ENCODE measurements at places on chromosomes 16 and 17.

DNA sequence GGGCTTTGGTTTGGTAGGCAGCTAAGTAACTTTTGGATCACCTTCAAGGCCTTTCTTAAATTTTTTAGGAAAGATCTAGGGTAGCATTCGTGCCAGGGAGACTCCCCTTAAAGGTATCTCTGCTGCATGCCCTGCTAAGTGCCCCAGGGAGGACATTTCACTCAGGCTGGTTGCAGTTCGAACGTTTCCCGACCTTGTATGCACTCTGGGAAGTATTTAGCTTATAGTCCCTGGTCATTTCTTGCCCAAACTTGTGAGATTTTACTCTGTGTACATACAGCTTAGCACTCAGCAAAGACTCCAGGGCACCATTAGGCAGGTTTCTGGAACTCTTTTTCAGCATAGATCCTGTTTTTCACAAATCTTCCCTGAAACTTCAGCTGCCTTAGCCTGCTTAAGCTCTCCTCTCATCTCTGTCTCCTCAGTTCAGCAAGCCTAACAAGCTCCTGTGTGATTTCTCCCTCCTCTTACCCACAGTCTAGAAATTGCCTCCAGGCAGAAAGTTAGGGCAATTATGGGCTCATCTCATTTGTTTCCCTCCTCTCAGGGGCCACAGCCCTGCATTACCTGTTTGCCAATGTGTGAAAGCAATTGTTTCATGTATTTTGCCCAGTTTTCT is 84.6 kb downstream of the MRTFB start:
- no peak for DNase-seq

GRCh38 chr17:51078009-51078592 is 42.6 kb downstream of the SPAG9 start:
- DNase-seq = no peak

DNA sequence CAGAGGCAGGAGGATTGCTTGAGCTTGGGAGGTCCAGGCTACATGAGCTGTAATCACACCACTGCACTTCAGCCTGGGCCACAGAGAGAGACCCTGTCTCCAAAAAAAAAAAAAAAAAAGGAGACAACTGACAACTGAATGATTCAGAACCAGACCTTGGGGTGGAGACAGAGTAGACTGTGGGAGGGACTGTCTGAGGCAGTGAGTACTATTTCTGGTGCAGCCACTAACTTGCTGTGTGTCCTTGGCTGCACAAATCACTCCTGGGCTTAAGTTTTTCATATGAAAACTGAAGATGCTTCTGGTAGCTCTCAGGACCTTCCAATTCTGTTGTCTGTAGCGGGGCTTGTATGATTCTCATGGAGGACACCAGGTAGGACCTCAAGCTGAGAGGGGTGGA is 5.8 kb downstream of the ASB16 start:
- no peak for DNase-seq

DNA sequence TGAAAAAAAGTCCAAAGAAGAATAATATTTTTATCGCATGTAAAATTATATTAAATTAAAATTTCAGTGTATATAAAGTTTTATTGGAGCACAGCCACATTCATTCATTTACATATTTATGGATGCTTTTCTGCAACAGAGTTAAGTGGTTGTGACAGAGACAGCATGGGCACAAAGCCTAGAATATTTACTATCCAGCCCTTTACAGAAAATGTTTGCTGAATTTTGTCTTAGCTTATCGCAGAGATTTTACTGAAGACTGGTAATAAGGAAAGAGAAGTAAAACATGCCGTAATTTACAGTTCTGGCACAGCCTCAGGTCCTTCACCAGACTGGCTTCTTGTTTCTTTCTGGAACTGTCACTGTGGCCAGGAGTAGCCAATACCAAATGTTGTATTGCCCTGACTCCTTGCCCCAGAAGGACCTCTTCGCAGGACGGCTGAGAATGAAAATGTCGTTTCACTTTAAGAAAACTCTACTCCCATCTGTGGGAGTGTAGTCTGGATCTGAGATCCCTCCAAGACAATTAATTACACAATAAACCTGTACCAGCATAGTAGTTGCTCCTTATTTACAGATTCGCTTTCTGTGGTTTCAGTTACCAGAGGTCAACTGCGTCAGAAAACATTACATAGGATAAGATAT is 94.9 kb upstream of the GOT2 start:
- DNase-seq = no peak

DNA sequence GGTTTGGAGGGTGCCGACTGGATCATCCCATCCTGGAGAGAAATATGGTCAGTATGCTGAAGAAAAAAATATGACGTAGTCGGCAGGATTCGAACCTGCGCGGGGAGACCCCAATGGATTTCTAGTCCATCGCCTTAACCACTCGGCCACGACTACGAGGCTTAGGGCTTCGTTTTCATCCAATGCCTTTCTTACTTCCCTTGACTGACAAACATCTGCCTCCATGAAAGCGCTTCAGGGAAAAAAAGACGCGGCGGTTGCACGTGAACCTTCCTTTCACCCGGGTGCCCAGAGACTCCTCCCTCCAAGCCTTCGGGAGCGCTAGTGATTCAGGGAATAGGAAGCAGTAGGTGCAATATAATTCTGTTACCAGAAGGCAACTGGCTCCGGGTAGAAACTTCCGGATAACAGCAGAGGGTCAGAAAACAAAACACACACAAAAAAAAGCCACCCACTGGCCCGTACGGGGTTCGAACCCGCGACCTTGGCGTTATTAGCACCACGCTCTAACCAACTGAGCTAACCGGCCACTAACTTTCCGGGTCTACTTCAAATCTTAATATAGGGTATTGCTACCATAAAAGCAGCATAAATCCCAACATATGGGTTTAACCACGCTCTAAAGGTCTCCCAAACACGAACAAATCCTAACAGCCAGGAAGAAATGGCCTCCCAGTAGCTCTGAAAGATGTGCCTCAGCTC is 16.3 kb upstream of the AURKB start:
- no peak for DNase-seq

- DNase-seq = no peak
Measured at GRCh38 chr16:25081702-25082101, 29.8 kb upstream of the LCMT1 start.

- DNase-seq = no peak
Measured at GRCh38 chr17:600576-601243, 113.9 kb downstream of the VPS53 start.

DNA sequence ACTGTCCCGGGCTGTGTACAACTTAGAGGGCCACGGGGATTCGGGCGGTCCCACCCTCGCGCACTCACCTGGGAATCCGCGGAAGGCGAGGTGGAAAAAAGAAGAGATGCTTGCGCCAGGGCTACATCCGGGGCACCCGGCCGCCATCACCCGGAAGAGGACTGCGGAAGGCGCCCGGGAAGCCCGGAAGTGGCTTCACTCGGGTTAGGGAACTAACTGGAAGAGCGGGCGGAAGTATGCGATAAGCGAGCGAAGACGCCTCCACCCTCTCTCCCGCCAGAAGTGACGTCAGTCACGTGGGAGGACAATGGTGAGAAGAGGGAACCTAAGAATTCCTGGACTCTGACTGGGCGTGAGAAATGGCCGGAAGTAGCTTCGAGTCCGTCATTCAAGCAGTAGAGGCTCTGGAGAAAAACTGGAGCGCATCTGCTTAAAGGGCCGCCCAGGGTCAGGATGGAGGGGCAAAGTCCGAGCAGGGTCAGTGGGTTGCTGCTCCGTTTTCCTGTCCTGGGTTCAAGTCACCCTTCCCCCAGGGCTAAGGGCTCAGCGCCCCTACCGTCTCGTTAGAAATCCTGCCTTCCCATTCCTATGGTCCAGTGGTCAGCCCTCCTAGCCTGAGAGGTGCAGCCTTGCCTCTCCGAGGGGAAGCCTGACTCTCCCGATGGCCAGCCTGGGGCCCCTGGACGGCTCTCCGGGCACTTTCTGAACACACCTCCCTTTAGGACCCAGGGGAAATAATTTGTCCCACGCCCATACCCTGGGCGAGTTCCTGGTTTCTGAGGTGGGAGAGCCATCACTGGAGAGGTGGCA is at the start of gene CD2BP2:
Gene CD2BP2 (minus strand): TSS at position 165 of the 810 bp plus-strand sequence. CDS start 627 bp downstream, outside the sequence.
- peak; percentile 99 for DNase-seq

DNA sequence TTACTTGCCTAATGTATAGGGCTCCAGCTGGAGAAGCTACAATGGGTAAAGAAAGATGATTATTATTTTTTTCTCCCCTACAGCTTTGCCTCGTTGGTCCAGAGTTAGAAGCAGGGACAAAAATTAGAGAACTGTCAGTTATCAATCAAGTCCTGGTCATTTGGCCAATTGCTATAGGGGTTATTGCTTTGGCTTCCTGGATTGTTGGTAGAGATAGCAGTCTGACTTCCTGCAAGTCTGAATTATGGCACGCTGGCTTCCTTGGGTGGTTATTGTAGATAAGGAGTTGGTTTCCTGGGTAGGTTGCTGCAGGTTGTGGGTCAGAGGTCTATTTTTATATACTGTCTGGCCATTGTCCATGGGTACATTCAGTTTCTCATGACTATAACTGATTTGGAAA is 84.7 kb upstream of the ELAC2 start:
- DNase-seq = no peak

- no peak for DNase-seq
Measured at GRCh38 chr16:80176114-80176513, 364.7 kb upstream of the DYNLRB2 start.

- DNase-seq = no peak
Measured at GRCh38 chr17:12597895-12598294, 67.8 kb upstream of the MYOCD start.

DNA sequence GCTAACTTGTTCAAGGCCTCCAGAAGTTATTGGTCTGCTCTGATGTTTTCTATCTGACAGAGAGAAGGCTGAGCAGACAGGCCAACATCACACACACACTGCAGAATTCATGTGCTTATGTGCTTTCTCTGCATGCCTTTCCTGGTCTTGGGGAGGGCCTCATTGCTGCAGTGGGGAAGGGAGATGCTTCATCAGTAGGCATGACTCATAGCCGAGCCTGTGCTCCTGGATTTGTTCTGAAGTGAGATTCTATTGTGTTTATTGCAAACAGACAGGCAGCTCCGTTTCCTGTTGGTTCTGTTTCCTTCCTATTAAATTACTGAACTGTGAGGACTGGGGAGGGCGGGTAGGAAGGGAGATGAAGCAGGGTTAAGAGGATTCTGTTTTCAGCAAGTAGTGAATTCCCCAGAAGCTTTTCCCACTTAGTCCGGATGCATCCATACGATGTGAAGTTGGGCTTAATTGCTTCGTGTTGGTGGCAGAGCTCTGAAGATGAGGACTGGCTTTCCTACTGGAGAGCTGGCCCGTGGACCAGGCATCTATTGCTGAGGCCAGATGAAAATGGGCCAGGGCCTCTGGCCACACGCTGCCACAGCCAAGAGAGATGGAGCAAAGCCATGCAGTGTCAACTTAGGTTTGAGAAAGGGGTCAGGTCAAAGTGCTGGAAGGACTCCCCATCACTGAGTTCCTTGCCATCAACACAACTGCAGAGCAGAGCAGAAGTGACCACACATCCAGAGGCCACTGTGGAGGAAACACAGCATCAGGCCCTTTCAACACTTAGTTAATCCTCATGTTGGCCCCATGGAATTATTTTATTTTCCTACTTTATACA is 179.3 kb downstream of the UTP18 start:
- no peak for DNase-seq

DNA sequence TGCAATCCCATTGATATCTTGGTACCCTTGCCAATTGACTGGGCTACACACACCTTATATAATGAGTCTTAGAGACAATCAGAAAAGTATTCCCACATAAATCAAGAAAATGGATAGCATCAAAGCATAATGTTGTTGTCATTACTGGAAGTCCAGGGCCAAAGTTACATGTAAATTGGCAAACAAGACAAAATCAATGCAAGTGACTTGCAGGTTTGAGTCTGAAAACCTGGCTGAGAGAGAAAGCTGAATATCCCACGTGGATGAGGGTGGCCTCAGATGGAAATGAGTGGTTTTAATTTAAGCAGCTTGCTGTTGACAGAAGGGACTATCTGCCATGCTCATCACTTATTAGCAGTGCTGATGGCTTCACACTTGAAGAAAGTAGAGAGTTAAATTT is 324.0 kb upstream of the MON1B start:
- no peak for DNase-seq

- no peak for DNase-seq
Measured at GRCh38 chr16:72609066-72609465, 437.1 kb upstream of the PMFBP1 start.

- peak; percentile 21 for DNase-seq
Measured at GRCh38 chr17:65584604-65585521, 23.4 kb upstream of the AXIN2 start.

DNA sequence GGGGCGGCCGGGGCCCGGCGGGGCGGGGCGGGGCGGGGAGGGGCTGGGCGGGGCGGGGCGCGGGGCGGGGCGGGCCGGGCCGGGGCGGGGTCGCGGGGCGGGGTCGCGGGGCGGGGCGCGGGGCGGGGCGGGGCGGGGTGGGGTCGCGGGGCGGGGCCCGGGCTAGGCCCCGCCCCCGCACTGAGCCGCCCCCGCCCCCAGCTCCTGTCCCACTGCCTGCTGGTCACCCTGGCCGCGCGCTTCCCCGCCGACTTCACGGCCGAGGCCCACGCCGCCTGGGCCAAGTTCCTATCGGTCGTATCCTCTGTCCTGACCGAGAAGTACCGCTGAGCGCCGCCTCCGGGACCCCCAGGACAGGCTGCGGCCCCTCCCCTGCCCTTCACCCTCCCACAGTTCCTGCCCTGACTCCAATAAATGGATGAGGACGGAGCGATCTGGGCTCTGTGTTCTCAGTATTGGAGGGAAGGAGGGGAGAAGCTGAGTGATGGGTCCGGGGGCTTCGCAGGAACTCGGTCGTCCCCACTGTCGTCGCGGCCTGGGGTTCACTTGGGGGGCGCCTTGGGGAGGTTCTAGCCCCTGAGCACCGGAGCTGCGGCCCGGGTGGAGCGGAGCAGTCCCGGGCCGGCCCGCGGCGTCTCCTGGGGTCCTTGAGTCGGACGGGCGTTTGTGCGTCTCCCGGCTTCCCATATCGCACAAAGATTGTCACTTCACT is 795 bp upstream of the HBM start:
- DNase-seq = no peak

DNA sequence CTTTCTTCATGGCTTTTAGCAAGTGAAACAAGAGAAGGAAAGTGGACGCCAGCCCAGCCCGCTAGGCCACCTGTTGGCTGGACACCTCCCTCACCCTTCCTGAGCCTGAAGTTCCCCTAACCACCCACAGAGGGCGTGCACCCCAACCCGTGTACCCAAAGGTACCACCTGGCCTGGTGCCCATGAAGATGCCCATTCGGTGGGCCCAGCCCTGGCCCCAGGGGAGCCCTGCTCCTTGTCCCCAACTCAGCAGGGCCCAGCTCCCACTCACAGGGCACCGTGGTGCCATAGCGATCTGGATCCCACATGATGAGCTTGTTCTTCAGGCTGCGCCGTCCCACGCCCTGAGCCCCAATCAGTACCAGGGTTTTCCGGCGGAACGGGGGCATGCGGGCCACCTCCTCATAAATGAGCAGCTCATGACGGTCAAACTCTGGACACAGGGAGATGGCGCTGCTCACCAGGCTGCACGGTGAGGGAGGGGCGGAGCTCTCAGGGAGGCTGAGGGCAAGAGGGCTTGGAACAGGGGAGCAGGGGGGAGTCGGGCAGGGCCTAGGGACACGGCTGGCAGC is 26.8 kb downstream of the MPP2 start:
- no peak for DNase-seq

- DNase-seq = no peak
Measured at GRCh38 chr16:30060836-30061554, 4.6 kb upstream of the ALDOA start.

- DNase-seq = no peak
Measured at GRCh38 chr17:50188921-50189549, 12.4 kb downstream of the COL1A1 start.

- no peak for DNase-seq
Measured at GRCh38 chr17:28857905-28858800, 3.3 kb downstream of the ERAL1 start.

- no peak for DNase-seq
Measured at GRCh38 chr16:4525634-4526277, 12.8 kb downstream of the CDIP1 start.

GRCh38 chr17:6497496-6498221 is 53.4 kb downstream of the PIMREG start:
- DNase-seq = no peak
